COLO829 (cell line): ENCODE measurements at places on chromosomes 7 and 10.

- DNase-seq = no peak
These were observed 547 bp downstream of the DDIT4 start for GRCh38 chr10:72274213-72274729.

DNA sequence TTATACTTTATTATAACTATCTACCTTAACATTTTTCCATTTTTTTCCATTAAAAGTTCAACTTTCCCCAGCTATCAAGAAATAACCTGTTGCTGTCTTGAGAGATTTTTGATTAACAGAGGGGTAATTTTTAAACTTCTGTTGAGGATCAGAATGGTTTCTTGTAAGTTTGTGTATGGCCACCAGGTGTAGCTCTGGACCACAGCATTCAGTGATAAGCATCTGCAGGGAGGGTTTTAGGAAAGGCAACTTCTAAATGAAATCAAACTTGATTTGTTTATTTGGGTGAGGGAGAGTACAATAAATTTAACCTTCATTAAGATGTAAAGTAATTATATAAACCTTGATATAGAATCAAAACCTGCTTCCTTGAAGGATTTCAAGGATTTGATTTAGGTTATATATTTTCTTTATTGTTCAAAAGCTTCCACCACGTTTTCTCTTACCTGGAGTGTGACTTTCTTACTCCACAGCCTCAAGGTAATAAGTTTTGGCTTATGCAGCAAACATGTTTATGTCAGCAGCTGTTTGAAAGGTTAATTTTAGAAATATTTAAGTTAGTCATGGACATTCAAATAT is 153.3 kb downstream of the STK31 start:
- DNase-seq = peak; percentile 14

DNA sequence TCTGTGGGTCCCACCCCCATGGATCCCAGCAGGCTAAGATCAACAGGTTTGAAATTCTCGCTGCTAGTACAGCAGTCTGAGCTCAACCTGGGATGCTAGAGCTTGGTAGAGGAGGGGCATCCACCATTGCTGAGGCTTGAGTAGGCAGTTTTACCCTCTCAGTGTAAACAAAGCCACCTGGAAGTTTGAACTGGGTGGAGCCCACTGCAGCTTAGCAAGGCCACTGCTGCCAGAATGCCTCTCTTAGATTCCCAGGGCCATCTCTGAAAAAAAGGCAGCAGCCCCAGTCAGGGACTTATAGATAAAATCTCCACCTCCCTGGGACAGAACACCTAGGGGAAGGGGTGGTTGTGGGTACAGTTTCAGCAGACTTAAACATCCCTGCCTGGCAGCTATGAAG is 190.0 kb upstream of the CACNA2D1 start:
- DNase-seq = no peak

- DNase-seq = no peak
These were observed 16.8 kb downstream of the IL2RA start for GRCh38 chr10:6045314-6045848.

DNA sequence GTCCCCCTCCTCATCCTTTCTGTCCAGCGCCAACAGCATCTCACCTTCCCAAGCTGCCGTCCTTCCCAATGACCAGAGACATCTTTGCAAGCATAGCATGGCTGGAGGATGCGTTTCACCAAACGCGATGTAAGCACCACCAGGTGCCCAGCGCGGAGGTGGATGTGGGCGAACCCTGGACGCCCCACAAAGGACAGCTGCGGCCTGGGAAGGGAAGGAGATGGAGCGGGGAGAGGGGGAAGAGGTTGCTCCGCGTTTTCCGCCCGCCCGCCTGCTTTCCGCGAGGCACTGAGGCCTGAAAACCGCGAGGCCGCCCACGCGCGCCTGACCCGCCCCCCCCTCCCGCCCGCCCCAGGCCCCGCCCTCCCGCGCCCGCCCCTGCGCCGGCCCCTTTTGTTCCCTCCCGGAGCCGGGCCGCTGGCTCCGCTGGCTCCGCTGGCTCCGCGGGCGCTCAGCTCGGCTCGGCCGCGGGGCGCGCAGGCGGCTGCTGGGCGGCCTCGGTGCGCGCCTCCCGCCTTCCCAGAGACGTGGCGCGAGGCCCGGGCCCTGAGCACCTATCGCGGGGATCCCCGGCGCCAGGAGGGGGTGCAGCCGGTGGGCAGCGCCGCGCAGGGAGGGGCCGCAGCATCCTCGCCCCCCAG is at the start of gene CLIP2:
CLIP2 (plus strand) TSS at position 390 of the 641 bp plus-strand sequence. CDS start 28,140 bp downstream, outside the sequence.
- DNase-seq = peak; percentile 81

GRCh38 chr10:86547296-86547695 is 25.7 kb upstream of the WAPL start:
- no peak for DNase-seq

- no peak for DNase-seq
These were observed 59.9 kb upstream of the DUSP5 start for GRCh38 chr10:110437761-110438341.

- no peak for DNase-seq
These were observed 44.9 kb downstream of the BAMBI start for GRCh38 chr10:28722065-28722803.

DNA sequence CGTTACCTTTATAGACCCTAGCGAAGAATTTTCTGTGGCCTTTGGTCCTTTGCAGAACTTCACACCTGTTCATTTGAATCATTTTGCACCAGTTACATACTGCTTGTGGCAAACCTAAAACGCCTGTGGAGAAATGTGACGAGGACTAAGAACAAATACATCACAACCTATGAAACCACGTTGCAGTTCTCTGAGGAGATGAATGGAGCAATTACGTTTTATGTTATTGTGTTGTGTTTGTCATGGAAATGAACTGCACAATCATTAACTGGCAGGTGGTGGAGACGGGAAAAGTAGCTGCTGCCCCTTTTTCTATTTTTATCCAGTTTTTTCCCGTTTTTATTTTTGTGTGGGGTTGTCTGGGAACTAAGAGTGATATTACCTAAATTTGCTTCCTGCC is 505.5 kb downstream of the SDK1 start:
- no peak for DNase-seq

DNA sequence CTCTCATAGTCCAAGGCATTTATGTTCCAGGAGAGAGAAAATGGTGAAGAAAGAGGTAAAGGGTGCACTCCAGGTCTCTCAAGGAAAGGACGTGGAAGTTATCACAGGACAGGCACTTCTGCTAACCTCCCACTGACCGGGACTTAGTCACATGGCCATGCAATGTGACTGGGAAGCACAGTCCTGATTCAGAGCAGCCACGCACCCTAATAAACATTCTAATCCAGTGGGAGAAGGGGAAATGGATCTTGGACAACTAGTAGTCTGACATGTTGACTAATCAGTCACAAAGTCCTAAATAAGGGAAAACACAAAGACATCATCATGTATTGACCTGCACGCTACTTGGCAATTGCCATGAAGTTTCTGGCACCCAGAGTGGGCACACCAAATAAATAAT is 417.5 kb upstream of the ZMIZ1 start:
- DNase-seq = no peak

- no peak for DNase-seq
These were observed 112.5 kb upstream of the PRSS1 start for GRCh38 chr7:142636751-142637150.

GRCh38 chr10:67211680-67212079 is 285.8 kb downstream of the LRRTM3 start:
- DNase-seq = no peak

DNA sequence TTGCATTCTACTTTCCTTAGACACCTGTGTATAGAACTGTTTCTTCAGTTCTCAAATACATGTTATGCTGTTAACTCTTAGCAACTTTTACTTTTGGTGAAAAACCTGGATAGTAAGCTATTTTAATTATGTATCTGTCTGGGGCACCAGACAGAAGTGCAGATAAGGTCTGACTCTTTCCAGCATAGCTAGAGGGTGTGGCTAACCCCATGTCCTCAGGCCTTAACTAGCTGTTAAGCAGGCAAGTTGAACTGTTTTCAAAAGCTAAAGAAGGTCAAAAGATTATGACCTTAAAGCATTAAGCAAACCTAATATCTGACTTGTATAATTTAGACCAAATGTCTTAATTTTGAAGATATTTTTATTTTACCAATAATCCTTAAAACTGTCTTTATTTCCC is 45.1 kb upstream of the INHBA start:
- no peak for DNase-seq

DNA sequence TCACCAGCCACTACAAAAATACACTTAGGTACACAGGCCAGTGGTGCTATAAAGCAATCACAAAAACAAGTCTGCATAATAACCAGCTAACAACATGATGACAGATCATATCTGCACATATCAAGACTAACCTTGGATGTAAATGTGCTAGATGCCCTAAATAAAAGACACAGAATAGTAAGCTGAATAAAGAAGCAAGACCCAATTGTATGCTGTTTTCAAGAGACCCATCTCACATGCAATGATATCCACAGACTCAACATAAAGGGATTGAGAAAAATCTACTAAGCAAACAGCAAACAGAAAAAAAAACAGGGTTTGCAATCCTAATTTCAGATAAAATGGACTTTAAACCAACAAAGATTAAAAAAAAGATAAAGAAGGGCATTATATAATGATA is 505.4 kb upstream of the FZD8 start:
- no peak for DNase-seq

DNA sequence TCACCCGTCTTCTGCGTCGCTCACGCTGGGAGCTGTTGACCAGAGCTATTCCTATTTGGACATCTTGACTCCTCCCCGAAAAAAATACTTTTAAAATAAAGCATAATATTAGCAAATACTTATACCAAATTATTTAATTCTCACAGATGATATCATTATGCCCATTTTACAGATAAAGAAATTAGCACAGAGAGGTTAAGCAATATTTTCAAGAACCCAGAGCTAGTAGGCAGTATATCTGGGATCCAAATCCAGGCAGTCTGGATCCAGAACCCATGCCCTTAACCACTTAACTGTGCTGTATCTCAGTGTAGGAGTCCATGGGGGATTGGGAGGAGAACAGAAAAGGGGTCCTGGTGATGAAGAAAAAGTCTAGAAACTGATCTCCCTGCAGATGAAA is 6.1 kb downstream of the IQUB start:
- DNase-seq = no peak
